ENCODE measurements at places on chromosomes 3 and 15. TPM values are rescaled to one million over a fixed set of nuclear protein-coding genes. Genes with fewer than 3 reads are reported as not detected.

GRCh38 chr15:94723801-94724200, 492.4 kb downstream of the MCTP2 start:
- DNase-seq: no peak

Gene SCAANT1
- not detected for total RNA-seq

- DNase-seq: no peak
These were observed 2.3 kb upstream of the MYL3 start for GRCh38 chr3:46865546-46865945.

Gene DNAH12
- not detected for total RNA-seq
